ENCODE measurements at places on chromosomes 5 and 9. TPM values are rescaled to one million over a fixed set of nuclear protein-coding genes. Genes with fewer than 3 reads are reported as not detected.

- no peaks in the 10 kb centered on the region for H3K27me3 ChIP-seq
- H3K27ac ChIP-seq: no peak overlapping the region
- no peak overlapping the region for H3K4me3 ChIP-seq
- no peak for DNase-seq
- no peaks in the 10 kb centered on the region for H3K36me3 ChIP-seq
Observed at GRCh38 chr5:88808153-88808552, 74.8 kb downstream of the MEF2C start.

Gene OLFM1
- not detected for total RNA-seq

- no peak overlapping the region for H3K4me3 ChIP-seq
- no peak overlapping the region for H3K27ac ChIP-seq
- H3K27me3 ChIP-seq: peaks cover 3% of the 10 kb centered on the region
- no peaks in the 10 kb centered on the region for H3K4me1 ChIP-seq
Observed at GRCh38 chr5:33789567-33789957, 102.2 kb downstream of the ADAMTS12 start.

- peaks cover 9% of the 10 kb centered on the region for H3K4me1 ChIP-seq
- H3K36me3 ChIP-seq: no peaks in the 10 kb centered on the region
- H3K27ac ChIP-seq: no peak overlapping the region
- DNase-seq: no peak
- no peaks in the 10 kb centered on the region for H3K27me3 ChIP-seq
Observed at GRCh38 chr9:20405078-20405477, 217.2 kb downstream of the MLLT3 start.

GRCh38 chr9:34485822-34486221 lies 27.2 kb downstream of the DNAI1 start:
- no peak for DNase-seq
- no peaks in the 10 kb centered on the region for H3K36me3 ChIP-seq
- H3K4me3 ChIP-seq: no peak overlapping the region
- H3K4me1 ChIP-seq: no peaks in the 10 kb centered on the region

DNA sequence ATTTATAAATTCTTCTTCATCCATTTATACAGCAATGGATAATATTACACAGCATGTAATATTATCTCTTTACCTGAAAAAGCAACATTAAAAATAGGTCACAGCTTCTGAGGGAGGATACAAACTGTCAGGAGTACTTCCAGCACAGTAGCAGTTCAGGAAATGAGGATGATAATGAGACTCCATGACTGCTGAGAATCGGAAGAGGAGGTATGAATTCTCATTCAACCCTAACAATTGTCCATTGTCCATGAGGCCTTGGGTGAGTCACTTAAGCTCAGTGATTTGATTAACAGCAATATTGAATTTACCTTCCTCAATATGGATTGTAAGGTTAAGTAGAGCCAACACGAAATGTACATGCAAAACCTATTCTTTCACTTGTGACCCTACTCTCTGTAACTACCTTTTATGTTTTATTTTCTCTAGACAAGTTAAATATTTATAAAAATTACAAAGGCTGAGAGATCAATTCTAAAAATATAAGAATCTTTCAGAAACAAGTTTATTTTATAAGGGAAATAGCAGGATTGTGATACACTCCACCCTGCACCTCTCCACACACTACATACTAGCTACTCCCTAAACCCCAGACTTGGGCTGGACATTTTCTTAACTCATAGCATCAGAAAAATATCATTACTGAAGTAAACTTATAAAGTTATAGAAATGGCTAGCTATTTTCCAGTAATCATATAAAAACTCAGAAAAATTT lies 159.1 kb upstream of the ACOT12 start:
- no peak for DNase-seq
- H3K27ac ChIP-seq: no peak overlapping the region
- no peak overlapping the region for H3K4me3 ChIP-seq

DNA sequence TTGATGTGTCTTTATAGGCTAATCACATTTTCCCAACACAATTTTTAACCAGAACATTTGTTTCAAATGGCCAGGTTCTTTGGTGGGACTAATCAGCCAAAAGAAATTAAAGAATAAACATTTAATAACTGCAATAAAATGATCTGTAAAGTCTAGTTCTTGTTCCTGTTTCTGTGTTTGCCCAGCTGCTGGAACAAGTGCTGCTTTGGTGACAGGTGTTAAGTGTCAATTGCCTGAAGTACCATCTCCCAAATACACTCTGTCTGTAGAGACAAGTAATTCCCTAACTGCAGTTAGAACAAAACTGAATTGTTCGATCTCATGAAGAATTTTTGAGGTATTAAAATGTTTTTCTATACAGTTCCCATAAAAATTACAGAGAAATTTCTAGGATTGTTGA lies 402.3 kb upstream of the CHD1 start:
- no peaks in the 10 kb centered on the region for H3K36me3 ChIP-seq
- H3K4me3 ChIP-seq: no peak overlapping the region
- no peak overlapping the region for H3K27ac ChIP-seq
- no peak for DNase-seq
- no peaks in the 10 kb centered on the region for H3K4me1 ChIP-seq

DNA sequence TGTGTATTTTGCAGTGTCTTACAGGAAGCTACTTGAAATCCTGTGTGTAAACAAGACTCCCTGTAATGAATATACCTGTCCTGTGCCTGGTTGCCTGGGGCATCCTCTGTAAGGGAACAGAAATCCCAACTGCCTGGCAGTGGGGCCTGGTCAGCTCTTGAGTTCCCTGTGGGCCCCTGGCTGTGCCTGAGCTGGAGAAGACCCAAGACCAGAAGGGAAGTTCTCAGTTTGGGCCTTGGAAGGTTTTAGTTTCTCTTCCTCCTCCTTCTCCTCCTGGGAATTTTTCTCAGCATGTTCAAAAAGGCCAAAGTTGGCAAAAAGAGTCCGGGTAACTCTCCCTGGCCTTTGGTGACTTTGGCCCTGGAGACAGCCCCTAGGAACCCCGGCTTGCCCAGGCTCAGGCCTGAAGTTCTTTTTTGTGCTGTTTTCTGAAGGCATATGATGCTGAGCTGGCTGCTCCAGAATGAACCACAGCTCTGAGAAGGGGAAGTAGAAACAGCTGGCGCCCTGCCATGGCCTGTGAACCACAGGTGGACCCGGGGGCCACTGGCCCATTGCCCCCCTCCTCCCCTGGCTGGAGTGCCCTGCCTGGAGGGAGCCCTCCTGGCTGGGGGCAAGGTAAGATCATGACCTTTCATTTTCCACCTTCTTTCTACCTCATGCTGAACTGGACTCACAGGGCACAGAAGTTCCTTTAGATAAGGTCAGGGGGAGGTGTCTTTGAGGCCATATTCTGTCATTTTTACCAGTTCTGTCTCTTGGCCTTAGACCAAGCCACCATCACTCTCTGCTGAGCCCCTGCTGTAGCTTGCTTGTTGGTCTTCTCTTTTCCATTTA lies 5.8 kb downstream of the TMEM268 start:
- no peak overlapping the region for H3K4me3 ChIP-seq
- H3K4me1 ChIP-seq: peaks cover 40% of the 10 kb centered on the region
- H3K36me3 ChIP-seq: peaks cover 17% of the 10 kb centered on the region
- peak overlapping the region; percentile 23 for H3K27ac ChIP-seq
- DNase-seq: peak; percentile 65
- H3K27me3 ChIP-seq: no peaks in the 10 kb centered on the region

DNA sequence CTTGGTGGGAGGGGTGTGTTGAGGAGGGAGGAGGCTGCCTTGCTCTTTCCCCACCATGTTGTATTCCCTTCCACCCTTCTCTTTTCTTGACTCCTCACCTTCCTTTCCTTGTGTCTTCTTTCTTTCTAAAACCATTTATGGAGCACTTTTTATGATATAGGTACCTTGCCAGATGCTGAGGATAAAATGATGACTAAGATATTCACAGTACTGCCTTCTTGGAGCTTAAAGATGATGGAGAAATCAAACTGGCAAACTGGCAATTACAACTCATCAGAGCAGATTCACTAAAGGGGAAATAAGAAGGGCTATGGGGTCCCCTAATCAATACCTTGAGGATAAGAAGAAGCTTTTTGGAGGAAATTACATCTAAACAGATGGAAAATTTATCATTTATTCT lies 273.2 kb upstream of the MEF2C start:
- H3K27ac ChIP-seq: no peak overlapping the region
- H3K4me3 ChIP-seq: no peak overlapping the region
- H3K27me3 ChIP-seq: no peaks in the 10 kb centered on the region
- no peaks in the 10 kb centered on the region for H3K36me3 ChIP-seq
- H3K4me1 ChIP-seq: no peaks in the 10 kb centered on the region
- DNase-seq: no peak

- no peak overlapping the region for H3K27ac ChIP-seq
- no peaks in the 10 kb centered on the region for H3K27me3 ChIP-seq
- H3K4me3 ChIP-seq: no peak overlapping the region
- H3K36me3 ChIP-seq: no peaks in the 10 kb centered on the region
- DNase-seq: no peak
Observed at GRCh38 chr5:56456002-56456401, 222.9 kb upstream of the ANKRD55 start.

DNA sequence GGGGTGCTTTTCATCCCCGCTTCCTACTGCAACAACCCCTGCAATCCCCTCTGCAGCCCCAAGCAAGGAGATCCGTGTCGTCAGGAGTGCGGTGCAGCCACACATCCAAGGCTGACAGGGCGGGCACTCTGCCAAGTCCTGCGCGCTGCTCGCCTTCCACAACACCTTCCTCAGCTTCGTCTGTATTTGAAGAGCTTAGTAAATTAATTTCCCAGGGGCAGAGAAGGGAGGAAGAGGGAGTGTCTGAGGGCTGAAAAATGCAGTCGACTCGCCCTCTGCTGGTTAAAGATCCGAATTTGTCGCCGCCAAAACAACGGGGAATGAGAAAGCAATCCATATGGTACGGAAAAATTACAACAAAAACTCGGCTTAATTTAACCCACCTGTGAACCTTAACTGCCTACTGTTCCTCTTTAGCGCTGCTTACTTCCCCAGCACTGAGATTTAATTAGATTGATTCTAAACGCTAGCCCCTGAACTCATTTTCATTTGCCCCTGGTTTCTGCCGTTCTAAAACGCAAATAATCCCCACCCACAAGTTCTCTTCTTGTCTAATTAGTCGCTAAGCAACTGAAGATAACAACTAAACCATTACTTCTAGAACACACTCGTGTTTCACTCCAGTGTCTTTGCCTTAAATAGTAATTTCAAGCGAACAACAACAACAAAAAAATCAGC lies 10.9 kb upstream of the PCDHB1 start:
- DNase-seq: no peak
- peaks cover 7% of the 10 kb centered on the region for H3K4me1 ChIP-seq
- H3K36me3 ChIP-seq: no peaks in the 10 kb centered on the region

- H3K4me1 ChIP-seq: no peaks in the 10 kb centered on the region
- no peaks in the 10 kb centered on the region for H3K27me3 ChIP-seq
- H3K36me3 ChIP-seq: no peaks in the 10 kb centered on the region
- DNase-seq: no peak
- H3K27ac ChIP-seq: no peak overlapping the region
Observed at GRCh38 chr5:61884252-61884855, 421.7 kb upstream of the KIF2A start.

GRCh38 chr9:136274786-136275654 lies 28.9 kb downstream of the CCDC187 start:
- H3K36me3 ChIP-seq: no peaks in the 10 kb centered on the region
- no peak overlapping the region for H3K4me3 ChIP-seq
- H3K4me1 ChIP-seq: no peaks in the 10 kb centered on the region
- no peak overlapping the region for H3K27ac ChIP-seq
- no peak for DNase-seq
- no peaks in the 10 kb centered on the region for H3K27me3 ChIP-seq

DNA sequence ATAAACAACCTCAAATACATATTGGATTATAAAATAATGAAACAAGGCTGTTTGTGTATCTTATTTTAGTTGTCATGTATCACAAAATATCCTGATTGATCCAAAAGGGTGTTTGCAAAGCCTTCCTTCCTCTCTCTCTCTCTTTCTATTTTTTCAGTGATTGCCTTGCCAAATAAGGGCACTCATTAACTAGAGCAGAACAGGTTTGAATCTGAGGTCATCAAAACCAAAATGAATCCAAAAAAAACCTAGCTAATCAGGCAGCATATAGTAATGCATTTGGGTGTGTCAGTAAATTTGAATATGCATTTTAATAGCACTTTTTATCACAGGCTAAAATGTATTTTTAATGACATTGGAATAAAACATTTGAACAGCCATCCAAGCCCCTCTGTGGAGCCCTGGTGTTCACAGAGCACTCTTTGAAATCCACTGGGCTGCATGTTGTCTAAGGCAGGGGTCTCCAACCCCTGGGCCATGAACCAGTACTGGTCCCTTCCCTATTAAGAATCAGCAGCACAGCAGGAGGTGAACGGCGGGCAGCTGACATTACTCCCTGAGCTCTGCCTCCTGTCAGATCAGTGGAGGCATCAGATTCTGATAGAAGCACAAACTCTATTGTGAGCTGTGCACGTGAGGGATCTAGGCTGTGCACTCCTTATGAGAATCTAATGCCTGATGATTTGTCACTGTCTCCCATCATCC lies 171.8 kb upstream of the RAI14 start:
- no peak overlapping the region for H3K4me3 ChIP-seq
- H3K27ac ChIP-seq: no peak overlapping the region
- no peaks in the 10 kb centered on the region for H3K36me3 ChIP-seq
- no peaks in the 10 kb centered on the region for H3K4me1 ChIP-seq

DNA sequence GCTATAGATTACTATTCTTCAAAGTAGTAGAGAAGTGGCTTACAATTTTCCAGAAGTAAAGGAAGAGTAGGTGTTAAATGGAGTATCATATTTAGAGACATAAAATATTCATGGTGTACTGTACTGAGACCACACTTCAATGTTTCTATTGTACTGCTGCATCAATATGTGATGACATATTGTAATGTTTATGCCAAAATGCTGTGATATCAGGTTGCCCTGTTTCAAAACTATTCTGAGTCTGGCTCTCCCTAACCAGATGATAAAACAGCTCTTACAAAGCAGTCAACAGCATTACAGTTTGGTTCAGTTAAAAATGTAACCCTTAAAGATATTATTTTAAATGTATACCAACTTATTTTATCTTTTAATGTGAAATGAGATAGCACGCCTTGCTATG lies 30.8 kb upstream of the ACOT12 start:
- peaks cover 5% of the 10 kb centered on the region for H3K36me3 ChIP-seq
- DNase-seq: no peak
- H3K27me3 ChIP-seq: no peaks in the 10 kb centered on the region
- no peaks in the 10 kb centered on the region for H3K4me1 ChIP-seq
- no peak overlapping the region for H3K4me3 ChIP-seq

- no peaks in the 10 kb centered on the region for H3K27me3 ChIP-seq
- DNase-seq: no peak
- no peak overlapping the region for H3K4me3 ChIP-seq
- H3K36me3 ChIP-seq: peaks cover 44% of the 10 kb centered on the region
- peaks cover 87% of the 10 kb centered on the region for H3K4me1 ChIP-seq
- peak overlapping the region; percentile 54 for H3K27ac ChIP-seq
Observed at GRCh38 chr9:127962278-127962677, 18.5 kb downstream of the EEIG1 start.

DNA sequence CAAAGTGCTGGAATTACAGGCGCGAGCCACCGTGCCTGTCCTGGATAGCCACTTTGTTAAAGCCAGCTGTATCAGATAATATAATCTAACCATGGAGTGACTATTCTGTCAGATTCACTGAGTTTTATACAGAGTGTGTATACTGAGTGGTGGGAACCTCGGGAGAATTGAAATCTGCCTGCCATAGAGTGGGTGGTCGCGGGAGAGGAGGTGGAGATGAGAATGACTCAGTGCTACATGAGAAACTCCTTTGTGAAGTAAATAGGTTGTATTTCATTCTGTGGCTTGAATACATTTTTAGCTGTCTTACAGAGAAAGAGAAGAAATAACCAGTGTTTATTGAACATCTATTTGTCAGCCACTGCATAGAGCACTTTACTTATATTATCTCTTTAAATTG lies 26.4 kb downstream of the ATP6V0E1 start:
- peaks cover 8% of the 10 kb centered on the region for H3K36me3 ChIP-seq
- no peaks in the 10 kb centered on the region for H3K27me3 ChIP-seq
- DNase-seq: no peak
- no peak overlapping the region for H3K27ac ChIP-seq

All from CD4-positive, alpha-beta T cell (primary cell).